ENCODE measurements at places on chromosomes 16 and 17. TPM values are rescaled to one million over a fixed set of nuclear protein-coding genes. Genes with fewer than 3 reads are reported as not detected.

DNA sequence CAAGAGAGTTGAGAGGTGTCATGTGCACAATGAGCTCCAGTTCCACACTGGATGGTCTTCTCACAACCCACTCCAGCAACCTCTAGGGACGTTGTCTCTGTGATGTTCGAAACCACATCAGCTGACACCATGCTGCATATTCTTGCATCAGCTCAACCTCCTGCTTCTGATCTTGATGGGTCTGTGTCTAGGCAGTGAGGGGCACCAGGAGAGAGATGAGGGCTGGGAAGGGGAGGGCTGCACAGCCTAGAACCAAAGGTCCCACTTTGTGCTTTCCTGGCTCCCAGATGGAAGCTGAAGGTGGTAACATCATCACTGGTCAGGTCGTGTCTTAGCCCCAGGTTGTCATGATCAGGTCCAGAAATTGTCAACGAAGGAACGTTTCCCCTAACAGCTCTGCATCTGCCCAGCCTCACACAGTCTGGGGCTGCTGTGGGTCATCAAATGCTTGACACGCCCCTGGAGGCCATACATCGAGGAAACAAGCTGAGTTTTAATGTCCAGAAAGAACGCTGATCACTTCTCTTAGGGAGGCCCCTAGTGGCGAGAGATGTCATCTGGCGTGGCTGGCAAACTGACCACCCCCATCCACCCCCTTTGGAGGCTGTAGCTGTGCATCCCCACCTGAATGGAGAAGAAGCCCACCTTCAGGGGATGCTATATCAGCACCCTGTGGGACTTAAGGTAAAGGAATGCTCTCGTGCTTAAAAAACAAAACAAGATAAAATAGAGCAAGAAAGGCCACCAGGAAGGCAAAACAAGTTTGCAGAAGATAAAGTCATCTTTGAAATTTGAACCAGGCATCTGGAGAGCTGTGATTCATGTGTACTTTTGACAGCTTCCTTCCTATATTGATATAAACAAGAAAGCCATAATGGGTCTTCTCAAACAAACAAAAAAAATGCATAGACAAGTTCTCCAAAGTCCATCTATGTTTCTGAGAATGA lies 58.3 kb downstream of the WIPI1 start:
- no peak for DNase-seq

DNA sequence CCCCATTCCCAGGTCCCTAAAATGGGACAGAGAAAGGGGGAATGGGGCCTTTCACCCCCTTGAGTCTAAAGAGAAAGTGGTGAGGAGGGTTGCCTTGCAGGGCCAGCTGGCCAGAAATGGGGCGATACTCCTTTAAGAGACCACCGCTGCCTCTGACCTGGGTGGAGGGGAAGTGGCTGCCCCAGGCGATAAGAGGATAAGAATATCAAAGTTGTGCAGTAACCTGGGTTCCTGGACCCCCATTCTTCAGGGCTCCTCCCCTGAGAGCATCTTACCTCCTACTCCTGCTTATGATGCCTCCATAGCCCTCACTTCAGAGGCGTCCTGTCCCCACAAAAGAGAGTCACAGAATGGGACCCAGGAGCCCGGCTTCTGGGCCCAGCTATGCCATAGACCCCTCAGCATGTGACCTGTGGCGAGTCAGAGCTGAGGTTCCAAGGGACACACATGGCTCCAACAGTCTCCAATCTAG lies 5.2 kb upstream of the TSPOAP1 start:
- no peak for DNase-seq

- DNase-seq = no peak
Observed at GRCh38 chr17:56125830-56126819, 27.1 kb upstream of the ANKFN1 start.

- no peak for DNase-seq
Observed at GRCh38 chr17:8369944-8370343, 6.6 kb downstream of the KRABD2 start.

DNA sequence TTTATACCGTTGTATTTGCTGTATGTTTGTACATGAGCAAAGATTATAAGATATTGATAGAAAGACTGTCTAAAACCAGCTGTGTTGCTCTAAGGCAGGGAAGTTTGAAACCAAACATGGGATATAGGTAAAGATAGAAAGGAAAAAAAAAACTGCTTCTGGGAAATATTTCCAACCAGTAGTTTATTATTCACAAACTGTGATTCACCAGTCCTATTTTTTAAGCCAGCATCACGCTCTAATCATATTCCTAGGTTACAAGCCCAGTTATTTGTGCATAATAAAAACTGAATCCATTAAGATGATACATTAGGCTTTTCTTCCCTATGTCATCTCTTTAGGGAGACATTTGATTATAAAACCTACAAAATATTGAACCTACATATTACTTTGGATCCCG lies 4.0 kb downstream of the ERN1 start:
- DNase-seq = no peak

- DNase-seq = no peak
Observed at GRCh38 chr17:32104158-32104557, 38.1 kb upstream of the RHOT1 start.

DNA sequence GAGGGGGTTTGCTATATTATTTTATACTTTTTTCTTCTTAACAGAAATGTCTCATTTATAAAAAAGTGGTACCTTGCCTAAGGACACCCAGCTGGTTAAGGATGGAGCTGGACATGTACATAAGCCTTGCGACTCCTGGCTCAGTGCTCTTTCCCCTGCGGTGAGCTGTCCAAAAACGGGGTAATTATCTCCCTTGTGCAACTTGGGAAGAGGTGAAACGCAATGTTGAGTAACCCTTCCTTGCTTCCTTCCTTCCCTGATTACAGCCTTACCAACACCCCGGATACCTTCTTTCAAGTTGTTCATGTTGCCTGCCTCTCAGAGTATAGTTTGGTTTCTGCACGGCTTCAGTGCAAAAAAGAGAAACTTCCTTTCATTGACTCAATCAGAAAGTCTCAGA lies 94.1 kb upstream of the XYLT1 start:
- no peak for DNase-seq

- DNase-seq = no peak
Observed at GRCh38 chr17:37713028-37713431, 31.8 kb downstream of the HNF1B start.

GRCh38 chr17:42276609-42277341 lies 584 bp upstream of the STAT5B start:
- no peak for DNase-seq

DNA sequence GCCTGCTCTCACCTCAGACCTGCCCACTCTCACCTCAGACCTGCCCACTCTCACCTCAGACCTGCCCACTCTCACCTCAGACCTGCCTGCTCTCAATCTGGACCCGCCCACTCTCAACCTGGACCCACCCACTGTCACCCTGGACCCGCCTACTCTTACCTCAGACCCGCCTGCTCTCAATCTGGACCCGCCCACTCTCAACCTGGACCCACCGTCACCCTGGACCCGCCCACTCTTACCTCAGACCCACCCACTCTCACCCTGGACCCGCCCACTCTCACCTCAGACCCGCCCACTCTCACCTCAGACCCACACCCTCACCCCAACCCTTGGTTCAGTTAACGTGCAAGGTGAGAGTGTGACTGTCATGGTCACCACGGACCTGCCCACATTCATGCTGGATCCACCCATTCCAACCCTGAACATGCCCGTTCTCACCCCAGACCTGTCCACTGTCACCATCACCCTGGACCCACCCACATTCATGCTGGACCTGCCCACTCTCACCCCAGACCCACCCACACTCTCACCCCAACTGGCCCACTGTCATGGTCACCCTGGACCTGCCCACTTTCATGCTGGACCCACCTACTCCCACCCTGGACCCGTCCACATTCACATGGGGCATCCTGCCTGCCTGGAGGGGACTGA lies 31.2 kb upstream of the ENPP7 start:
- no peak for DNase-seq

GRCh38 chr17:79420318-79421243 lies 190.3 kb downstream of the RBFOX3 start:
- DNase-seq = no peak

DNA sequence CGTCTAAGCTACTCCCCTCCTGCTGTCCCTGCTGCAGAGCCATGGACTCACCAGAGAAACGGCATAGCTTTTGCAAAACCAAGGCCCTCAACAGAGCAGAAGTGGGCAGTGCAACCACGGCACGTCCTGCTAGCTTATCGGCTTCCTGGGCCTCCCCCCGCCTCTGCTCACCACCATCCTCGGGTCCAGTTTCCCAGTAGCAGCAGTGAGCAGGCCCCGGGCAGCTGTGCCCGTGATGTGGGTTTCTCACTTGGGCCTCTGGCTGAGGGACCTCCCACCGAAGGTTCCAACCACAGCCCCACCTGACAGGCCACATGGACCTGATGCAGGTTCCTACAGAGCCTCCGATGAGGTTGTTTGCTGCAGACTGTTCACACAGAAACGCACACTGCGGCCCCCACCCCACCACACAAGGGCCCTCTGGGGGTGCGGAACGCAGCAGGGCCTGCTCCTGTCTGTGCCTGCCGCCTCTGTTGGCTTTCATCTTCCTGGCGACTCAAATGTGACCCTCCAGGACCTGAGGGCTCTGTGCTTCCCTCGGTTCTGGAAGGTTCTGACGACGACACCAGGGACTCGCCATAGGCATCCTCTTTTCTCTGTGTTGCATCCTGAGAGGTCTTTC lies 24.8 kb downstream of the PDIA2 start:
- no peak for DNase-seq

- no peak for DNase-seq
Observed at GRCh38 chr16:17063201-17064139, 407.3 kb downstream of the XYLT1 start.

DNA sequence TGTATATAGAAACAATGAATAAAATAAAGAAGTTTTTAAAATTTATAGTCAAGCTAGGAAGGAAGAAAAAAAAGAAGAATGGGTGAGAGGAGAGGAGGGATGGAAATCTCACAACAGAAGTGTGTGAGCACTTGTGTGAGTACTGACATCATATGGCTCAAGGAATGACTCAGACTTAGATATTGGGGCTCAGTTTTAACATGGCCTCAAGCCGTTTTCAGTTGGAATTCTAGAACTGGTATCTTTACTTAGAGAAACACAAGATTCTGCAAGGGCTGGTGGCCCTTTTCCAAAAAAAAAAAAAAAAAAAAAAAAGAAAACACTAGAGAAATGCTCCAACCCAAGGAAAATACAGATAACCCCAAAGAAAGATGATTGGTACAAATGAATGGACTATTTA lies 55.1 kb downstream of the STXBP4 start:
- DNase-seq = no peak

DNA sequence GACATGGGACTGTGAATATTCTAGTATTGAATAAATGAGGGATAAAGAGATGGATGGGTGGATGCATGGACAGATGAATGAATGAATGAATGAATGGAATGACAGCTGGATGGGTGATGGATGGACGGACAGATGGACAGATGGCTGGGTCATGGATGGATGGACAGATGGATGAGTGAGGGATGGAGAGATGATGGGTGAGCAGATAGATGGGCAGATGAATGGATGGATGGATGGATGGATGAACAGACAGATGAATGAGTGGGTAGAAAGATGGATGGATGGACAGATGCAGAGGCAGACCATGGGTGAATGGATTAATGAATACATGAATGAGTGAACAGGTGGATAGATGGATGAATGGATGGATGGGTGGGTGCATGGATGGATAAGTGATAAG lies 96.7 kb downstream of the MYH11 start:
- no peak for DNase-seq

DNA sequence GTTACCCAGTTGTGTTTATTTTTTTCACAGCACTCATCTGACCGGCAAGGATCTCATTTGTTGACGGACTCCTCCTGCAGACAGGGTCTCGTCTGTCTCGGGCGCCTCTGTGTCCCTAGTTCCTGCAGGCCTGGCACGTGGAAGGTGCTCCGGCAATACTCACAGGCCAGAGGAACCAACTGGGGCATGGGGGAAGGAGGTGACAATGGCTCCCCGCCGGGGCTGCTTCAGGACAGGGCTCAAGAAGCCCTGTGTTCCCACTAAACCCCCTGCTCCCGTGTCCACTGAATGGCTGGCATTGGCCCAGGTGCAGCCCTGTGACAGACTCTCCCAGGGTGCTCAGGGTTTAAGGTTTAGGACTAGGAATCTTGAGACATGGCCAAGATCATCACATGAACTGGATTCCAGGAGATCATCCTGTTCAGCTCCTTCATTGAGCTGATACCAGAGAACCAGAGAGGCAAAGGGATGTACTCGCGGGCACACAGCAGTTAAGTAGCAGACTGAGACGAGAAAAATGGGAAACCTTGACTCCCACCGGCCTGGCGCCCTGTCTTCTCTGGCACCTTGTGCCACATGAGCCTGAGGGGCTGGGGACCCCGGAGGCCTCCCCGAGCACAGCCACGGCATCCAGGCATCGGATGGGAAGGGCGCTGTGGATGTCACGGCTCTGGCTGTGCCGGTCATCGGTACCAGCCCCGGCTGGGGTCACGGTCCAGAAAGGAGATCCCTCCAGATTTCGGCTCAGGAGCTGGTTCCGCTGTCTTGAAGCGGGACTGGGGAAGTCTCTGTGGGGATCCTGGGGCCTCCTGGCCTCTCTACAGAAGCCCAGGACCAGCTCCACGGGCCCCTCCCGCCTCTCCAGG lies 29.0 kb downstream of the TIMM22 start:
- DNase-seq = no peak

DNA sequence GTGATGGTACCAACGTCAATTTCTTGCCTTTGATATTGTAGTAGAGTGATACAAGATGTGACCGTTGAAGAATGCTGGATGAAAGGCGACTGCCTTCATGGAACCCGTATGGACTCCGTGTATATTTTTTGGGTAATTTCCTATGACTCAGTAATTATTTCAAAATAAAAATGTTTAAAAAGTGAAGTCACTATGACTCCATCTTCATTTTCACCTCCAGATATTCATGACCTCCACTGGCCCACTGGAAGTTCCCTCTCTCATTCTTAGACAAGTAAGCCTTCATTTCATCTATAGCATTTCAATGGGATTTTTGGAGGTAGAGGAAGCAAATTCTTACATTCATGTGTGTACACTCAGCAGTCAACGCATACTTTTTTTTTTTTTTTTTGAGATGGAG lies 111.8 kb upstream of the NUDT7 start:
- no peak for DNase-seq

GRCh38 chr16:62620275-62620674 lies 584.0 kb upstream of the CDH8 start:
- DNase-seq = no peak

GRCh38 chr16:6165330-6165979 lies 1067.9 kb upstream of the EEF2KMT start:
- DNase-seq = no peak

GRCh38 chr16:54342966-54343365 lies 56.4 kb upstream of the IRX3 start:
- DNase-seq = no peak

The KRT33B gene
- not detected for total RNA-seq

The NOG gene
- 0.23 TPM for total RNA-seq

The KRTAP9-7 gene
- not detected for total RNA-seq

The NPIPB8 gene
- not detected for total RNA-seq

The TMEM106A gene
- 10.0 TPM for total RNA-seq

The TPSG1 gene
- not detected for total RNA-seq

The TNFRSF12A gene
- total RNA-seq = 0.92 TPM

The KRT40 gene
- total RNA-seq = not detected

The CCDC200 gene
- total RNA-seq = 0.40 TPM

The KCNJ18 gene
- not detected for total RNA-seq

The ZG16B gene
- not detected for total RNA-seq

The TMEM100 gene
- not detected for total RNA-seq

The PHOSPHO1 gene
- total RNA-seq = not detected

The EFCAB5 gene
- 0.55 TPM for total RNA-seq

The PPP4C gene
- total RNA-seq = 80.8 TPM

The CDH3 gene
- total RNA-seq = 0.42 TPM

The CARD14 gene
- not detected for total RNA-seq

The C16orf92 gene
- not detected for total RNA-seq

The DPEP3 gene
- 0.22 TPM for total RNA-seq

The ST6GALNAC2 gene
- 2.2 TPM for total RNA-seq

Measured in T-helper 17 cell (primary cell).